ENCODE measurements at places on chromosomes 6 and 20.

- DNase-seq: no peak
These were observed 88.9 kb upstream of the ECI2 start for GRCh38 chr6:4224067-4224978.

DNA sequence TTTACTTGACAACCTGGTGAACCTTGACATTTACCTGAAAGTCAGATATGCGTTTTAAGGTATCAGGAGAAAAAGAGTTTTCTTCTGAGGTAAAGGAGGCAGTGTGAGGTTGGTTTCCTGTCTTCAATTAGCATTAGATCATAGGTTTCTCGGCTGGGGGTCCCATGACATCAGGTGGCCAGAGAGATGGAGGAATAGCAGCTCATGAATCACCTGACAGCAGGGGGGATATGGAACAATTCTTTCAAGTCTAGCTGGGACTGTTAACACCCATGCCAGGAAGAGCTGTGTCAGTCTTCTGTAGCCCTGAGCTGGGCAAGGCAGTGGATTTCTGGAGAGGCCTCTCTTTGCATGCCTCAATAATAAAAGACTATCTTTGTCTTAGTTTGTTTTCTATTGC lies 108.0 kb upstream of the TMEM170B start:
- no peak for DNase-seq

GRCh38 chr6:78947962-78948361 lies 80.6 kb downstream of the IRAK1BP1 start:
- DNase-seq: no peak

DNA sequence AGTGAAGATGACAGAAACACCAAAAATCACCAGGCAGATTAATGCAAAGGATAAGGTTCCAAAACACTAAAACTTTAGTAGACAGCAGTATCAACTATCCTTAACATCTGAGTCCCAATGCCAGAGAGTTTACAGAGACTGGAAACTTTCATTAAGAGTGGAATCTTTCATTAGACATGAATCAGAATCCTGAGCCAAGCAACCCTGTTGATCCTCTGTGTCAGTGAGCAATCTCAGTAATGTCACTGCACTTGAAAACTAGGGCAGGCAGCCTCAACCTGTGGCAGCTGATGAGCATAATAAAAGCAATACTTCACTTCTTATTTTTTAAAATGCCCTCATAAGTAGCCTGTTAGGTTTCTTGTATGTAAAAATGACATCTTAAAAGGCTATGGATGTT lies 252.8 kb upstream of the PLN start:
- no peak for DNase-seq

DNA sequence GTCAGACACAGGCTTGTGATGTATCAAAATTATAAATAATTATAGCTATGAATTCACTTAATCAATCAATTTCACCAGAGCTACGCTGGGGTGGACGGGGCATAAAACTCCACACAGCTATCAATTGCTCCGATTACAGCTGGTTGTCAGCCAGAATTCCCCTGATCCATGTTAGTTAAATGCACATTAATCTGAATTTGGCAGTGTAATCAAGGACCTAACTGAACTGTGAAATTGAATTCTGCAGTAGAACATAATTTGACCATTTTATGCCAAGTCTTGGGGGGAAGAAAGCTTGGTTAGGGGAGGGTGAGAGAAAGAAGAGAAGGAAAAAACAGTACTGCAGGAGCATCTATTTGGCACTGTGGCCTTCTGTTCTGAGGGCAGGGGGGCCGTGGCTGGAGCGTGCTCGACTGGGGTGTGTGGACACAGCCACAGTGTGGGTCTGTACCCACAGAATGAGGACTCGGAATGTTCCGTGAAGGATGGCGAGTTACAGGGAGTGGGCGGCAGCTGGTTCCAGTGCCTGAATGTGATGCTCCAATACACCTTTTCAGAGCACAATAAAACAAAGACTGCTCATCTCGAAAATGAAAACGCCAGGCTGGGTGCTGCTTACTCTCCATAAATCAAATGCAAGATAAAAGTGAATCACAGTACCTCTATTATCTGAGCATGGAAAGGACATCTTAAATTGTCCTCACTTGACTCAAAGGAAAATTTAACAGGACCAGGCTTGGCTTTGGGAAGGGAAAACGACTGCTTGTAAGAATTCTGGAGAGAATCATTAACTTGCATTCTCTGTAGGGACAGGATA lies 59.2 kb downstream of the LAMP5 start:
- no peak for DNase-seq

DNA sequence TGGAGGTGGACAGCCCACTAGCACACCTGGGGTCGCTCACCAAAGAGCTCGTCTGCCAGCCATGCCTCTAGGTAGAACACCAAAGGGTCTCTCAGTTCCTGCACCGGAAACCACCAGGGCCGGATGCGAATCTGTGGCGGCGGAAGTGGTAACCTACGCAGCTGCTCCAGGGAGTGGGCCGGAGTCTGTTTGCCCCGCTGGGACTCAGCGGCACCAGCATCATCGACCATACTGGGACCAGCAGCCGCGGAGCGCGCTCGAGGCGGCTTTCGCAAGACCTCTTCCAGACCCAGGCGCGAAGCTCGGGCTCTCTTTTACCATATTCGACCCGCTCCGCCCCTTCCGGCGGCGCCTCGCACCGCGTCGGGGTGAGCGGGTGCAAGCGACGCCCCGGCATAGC lies at the start of gene OOEP:
Gene OOEP (minus strand): TSS at position 335 of the 400 bp plus-strand sequence. CDS start 105 bp downstream, at position 230.
- no peak for DNase-seq

GRCh38 chr6:5540370-5540769 lies 279.1 kb downstream of the FARS2 start:
- no peak for DNase-seq

DNA sequence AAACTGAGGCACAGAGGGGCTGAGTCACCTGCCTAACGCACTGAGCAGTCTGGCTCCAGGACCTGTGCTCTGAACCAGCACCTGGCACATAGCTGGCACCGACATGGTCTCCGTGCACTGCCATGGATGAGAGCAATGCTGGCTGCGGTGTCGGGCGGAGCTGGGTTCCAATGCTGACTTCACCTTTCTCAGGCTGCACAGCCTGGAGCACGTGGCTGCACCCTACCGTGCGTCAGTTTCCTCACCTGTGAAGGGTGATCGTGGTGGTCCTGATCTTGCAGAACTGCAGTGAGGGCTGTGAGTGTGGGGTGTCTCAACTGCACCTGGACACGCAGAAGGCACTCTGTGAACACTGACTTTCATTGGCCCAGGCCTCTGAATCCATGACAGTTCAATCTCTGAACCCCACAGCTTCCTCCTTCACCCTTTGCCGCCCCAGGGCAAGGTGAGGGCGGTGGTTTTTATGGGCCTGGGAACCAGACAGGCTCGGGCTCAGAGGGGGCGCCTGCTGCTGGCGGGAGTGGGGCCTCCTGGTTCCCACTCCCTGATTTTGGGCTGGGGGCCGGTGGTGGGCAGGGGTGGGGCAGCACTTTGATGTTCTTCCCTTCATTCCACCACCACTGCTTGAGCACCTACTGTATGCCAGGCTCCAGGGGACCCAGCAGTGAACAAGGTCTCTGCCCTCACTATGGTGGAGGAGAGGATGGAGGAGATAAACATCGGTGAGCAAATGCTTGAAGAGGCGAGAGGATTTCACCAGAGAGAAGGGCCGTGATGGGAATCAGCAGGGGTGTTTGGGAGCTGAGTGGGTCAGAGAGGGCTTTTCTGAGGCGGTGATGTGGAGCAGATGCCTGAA lies 102.9 kb downstream of the CEBPB start:
- DNase-seq: no peak

- no peak for DNase-seq
These were observed 11.8 kb upstream of the ZNF831 start for GRCh38 chr20:59151820-59152219.

- no peak for DNase-seq
These were observed 79.4 kb downstream of the SNX5 start for GRCh38 chr20:17889226-17889625.

DNA sequence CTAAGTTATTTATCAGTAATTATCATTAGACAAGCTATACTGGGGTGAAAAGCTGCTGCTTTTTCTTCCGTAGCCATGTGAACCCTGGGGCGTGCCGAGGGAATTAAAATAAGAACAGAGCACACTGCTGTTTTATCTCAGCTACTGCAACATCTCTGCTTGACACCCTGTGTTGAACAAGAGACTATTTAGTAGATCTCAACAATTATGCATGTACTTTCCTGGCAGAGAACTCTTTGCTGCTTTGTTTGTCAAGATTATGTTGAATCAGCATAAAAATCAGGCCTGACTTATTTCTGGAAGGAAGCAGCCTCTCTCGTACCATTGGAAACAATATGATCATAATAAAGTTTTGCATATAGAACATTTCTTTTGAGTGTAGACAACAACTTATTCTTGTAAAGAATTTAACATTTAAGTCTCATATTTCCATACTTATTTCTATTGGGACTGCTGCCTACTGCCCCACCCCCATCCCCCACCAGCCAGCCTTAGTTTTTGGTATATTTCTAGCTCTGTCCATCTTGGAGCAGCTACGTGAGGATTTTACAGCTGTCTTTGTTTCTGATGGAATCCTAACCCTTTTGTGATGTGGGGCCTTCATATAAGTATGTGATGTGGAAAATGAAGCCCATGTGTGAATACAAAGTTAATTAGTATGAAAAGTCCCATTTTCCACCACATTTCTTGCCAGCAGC lies 1011.4 kb downstream of the KIF16B start:
- no peak for DNase-seq

GRCh38 chr6:89650579-89650978 lies 12.0 kb upstream of the LYRM2 start:
- no peak for DNase-seq

GRCh38 chr6:80938131-80938530 lies 814.4 kb downstream of the TENT5A start:
- no peak for DNase-seq
